LoVo (cell line): ENCODE measurements at places on chromosomes 6 and 20.

DNA sequence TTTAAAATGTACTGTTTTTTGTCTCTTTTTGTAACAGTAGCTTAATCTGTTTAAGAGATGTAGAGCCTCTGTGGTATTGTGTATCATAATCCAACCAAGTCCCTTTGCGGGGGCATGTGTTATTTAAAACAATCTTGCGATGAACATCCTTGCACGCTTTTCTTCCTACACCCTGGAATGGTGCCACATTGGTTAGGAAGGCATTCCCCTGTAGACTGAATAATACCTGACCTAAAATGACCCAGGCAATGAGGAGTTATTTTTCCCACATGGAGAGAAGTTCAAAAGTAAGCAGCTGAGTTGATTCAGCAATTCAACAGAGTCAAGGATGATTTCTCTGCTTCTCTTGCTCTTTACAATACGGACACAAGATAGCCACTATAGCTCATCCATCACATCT, 142.0 kb upstream of the PMEPA1 start:
- no peak for DNase-seq

GRCh38 chr6:81979329-81979728, 226.8 kb upstream of the TENT5A start:
- DNase-seq = no peak

DNA sequence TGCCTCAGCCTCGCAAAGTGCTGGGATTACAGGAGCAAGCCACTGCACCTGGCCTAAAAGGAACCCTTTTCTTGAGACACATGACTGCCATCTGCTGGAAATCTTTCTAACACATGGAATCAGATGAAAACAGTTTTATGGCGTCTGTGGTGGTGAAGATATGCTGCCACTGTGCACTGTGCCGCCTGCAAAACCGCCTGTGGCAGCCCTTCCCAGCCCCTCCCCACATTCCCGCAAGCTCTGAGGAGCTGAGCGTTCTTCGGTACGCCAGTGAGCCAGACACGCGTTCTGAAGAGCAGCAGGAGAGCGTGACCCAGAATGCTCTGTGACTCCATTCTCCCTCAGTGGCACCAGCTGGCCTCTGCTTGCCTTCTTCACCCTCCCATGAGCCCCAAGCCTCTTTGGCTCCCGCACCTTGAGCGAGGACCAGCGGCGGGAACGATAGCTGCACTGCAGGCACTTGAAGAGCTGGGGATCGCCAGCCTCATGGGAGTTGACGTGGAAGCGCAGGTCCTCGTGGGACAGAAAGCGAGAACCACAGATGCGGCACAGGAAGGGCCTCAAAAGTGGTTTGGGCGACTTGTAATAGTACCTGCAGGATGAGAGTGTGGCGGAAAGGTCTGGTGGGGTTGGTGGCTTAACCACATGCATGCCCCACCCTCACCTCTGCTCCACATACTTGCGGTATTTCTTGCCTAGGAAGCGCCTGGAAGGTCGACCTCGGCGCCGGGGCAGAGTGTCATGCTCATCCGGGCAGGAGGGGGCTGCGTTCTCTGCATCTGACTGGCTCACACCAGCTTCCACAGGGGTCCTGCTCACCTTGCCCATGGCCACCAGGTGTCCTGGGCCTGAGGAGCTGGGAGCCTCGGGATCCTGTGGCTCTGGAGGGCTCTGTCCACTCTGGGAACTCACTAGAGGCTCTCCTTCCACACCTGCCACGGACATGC, 8.7 kb downstream of the ZNF335 start:
- peak; percentile 12 for DNase-seq

GRCh38 chr20:29443819-29444218, 1813.6 kb upstream of the DEFB115 start:
- no peak for DNase-seq

- no peak for DNase-seq
Measured at GRCh38 chr6:112717856-112718255, 370.7 kb downstream of the RFPL4B start.

GRCh38 chr20:32333181-32333987, 24.7 kb upstream of the ASXL1 start:
- no peak for DNase-seq

- DNase-seq = no peak
Measured at GRCh38 chr6:110574817-110575216, 98.4 kb upstream of the SLC22A16 start.

DNA sequence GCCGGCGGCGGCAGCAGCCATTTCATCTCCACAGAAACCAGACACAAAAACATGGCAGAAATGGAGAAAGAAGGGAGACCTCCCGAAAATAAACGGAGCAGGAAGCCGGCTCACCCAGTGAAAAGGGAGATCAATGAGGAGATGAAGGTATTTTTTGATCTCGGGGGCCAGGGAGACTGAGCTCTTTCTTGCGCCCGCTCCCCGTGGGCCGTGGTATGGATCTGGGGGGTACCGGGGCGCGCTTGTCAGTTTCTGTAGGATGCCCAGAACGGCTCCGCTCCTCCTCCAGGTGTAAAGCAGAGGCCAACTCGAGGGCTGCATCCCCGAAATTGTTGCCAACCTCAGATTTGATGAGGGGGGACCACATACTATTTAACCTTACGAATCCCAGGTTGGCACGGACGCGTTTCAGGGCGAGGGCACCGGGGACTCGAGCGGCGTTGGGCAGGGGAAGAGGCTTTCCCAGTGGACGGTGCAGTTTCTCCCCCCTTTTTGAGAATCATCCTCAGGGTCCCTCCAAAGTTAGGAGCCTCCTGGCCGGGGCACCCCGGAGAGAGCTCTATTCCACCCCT, 735 bp downstream of the SOBP start:
- DNase-seq = no peak

GRCh38 chr6:29741592-29741991, 18.4 kb downstream of the HLA-F start:
- no peak for DNase-seq

GRCh38 chr6:14711056-14711703, 534.7 kb upstream of the JARID2 start:
- DNase-seq = peak; percentile 14

DNA sequence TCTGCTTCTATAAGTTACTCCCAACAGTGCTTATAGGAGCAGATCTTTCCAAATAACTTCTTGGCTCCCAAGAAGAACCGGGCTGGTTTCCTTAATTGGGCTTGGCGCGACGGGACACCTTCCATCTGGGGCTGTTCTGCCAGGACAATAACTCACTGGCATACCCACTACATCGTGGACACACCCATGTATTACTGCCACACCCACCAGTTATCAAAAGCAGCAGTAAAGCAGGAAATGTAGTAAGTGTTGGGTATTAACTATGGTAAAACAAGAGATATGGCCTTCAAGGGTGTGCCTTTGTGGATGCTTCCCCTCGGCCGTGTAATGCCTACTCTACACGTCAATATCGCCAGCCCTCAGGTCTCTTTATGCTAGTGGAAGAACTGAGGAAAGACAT, 24.7 kb downstream of the CNKSR3 start:
- DNase-seq = peak; percentile 41

DNA sequence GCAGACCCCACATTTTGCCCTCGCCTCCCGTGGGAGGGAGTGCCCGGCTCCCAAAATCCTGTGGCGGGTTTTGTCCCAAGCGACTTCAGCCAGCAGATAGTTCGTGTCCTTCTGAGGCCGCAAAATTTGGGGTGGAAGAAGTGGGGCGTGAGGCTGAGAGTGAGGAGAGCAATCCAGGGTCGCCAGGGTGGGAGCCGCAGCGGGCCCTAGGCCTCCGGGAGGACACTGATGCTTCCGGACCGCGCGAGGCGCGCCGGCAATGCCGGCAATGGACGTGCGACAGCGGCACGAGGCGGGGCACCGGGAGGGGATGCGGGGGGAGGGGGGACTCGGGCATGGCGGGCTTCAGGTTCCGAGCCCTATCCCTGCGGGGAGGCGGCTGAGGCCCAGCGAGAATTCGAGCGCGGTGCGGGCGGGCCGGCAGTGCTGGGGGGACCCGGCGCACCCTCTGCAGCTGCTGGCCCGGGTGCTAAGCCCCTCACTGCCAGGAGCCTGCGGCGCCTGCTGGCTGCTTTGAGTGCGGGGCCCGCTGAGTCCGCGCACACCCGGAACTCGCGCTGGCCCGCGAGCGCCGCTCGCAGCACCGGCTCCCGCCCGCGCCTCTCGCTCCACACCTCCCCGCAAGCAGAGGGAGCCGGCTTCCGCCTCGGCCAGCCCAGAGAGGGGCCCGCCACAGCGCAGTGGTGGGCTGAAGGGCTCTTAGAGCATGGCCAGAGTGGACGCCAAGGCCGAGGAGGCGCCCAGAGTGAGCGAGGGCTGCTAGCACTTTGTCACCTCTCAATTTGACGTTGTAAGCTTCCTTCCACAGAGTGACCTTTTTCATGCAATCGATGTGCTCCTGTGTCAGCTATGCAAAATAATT, 143.8 kb downstream of the LPA start:
- DNase-seq = peak; percentile 45

DNA sequence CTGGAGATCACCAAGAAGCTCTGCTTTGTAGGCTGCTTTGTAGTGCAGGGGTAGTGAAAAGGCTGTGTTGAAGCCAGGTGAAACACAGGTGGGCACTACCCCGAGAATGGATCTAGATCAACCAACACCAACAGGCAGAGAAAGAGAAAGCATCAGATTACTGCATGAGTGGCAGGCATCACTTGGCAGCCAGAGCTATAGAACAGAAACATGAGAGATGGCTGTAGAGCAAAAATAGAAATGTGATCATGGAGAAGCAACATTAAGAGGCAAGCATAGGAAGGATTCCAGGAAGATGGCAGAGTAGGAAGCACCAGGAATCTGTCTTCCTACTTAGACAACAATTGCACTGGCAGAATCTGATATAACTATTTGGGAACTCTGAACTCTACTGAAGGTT, 311.1 kb upstream of the TCF21 start:
- no peak for DNase-seq
